ENCODE measurements at places on chromosomes 4 and X.

DNA sequence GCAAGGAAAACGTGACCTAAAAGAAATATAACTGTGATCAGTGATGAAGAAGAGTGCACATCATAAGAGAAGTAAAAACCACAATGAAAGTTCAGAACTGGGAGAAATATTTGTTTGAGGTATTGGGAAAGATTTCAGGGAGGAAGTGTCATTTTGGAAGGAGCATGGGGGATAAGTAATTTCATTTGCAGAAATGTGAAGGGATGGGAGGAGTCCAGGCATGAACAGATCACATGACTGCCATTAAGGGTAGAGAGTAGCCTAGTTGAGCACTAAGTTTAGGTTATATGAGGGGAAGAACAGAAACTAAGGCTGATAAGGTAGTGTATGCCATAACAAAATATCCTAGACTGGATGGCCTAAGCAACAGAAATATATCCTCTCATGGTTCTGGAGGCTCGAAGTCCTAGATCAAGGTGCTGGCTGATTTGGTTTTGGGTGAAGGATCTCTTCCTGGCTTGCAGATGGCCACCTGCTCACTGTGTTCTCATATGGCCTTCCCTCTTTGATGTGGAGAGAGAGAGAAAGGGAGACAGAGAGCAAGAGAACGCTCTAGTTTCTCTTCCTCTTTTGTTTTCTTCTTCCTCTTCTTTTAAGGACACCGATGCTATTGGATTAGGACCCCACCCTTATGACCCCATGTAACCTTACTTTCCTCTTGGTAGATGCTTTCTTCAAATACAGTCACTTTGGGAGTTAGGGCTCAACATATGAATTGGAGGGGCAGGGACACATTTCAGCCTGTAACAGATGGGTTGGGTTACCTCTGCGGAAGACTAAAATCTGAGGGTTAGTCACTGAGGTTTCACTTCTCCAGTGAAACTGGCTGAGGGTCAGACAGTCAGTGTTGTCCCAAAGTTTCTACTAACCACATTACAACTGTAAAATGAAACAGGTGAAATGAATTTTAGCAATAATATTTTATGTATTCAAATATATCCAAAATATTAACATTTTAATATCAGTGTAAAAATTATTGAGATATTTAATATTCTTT is 77.9 kb downstream of the EGF start:
- DNase-seq = no peak

DNA sequence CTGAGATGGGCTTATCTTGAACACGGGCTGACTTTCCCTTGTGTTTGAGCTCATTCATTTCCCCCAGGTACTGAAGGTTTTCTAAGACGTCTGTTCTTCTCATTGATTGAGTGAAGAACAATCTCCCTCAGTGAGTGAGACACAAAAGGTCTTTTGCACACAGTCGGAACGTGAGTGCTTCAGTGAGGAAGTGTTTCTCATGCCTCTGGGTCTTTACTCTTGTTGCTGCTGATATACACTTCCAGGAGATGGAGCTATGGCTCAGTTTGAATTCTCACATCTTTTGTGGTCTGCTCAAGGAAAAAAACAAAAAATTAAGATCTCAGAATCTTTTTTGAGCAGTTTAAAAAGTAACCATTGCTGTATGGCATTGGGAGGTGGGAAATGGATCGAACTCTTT is 981.9 kb upstream of the TENM3 start:
- no peak for DNase-seq

- no peak for DNase-seq
These were observed 102.2 kb upstream of the NKX1-1 start for GRCh38 chr4:1508161-1509160.

DNA sequence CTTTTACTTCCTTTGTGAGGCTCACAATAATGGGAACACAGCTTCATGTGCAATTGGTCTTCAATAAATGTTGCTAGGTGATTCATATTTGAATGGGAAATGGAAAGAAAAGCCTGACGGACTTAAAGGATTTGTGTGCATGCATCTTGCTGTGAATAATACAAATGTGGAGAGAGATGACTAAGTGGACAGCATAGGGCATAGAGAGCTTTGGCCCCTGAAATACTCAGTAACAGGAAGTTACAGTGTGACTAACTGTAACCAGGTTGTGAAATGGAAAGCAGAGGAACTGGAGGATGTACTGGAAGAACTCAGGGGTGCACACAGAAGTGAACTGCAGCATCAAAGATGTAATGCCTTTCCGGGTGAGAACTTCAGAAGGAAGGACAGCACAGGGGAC is 206.7 kb downstream of the MGST2 start:
- no peak for DNase-seq

- DNase-seq = no peak
These were observed 173.7 kb downstream of the PTTG2 start for GRCh38 chr4:38133711-38134480.

DNA sequence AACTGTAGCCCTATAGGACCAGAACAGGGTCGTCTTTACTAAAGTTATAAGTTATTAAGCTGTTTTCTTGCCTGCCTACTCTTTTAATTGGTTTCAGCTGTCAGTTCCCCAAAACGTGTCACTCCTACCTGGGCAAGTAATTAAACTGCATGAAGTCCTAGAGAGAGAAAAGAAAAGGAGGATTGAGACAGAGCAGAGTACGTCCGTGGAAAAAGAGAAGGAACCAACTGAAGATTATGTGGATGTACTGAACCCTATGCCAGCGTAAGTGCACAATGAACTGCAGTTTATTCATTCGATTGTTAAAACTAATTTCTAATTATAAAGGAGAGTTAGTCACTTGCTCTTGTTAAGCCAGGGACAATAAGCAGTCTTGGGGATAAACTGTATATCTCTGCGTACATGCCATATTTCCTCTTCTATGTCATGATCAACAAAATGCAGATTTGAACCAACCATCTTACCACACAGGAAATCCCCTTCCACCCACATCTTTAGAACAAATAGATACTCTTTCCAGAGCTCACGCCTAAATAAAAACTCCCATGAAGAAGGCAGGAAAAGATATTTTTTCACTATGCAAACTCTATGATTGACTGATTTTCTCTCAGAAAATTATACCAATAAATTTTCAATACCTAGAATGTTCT is 22.8 kb downstream of the STAP1 start:
- DNase-seq = peak; percentile 50

DNA sequence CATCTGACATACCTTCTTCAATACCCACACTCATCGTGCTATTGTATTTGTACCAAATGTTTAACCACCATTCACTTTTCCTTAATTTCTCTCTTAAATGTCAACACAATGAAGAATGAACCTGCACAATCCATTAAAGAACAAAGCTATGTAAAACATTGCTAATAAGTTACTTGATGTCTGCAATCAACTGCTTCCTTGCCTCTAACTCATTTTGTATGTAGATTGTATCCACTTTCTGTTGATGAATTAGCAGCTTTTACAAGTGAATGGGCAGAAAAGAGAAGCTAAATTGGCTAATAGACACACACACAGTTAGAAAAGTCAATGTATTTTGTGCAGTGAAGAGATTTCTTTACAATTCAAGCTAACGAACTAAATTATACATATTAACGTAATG is 212.5 kb upstream of the NDST3 start:
- no peak for DNase-seq

DNA sequence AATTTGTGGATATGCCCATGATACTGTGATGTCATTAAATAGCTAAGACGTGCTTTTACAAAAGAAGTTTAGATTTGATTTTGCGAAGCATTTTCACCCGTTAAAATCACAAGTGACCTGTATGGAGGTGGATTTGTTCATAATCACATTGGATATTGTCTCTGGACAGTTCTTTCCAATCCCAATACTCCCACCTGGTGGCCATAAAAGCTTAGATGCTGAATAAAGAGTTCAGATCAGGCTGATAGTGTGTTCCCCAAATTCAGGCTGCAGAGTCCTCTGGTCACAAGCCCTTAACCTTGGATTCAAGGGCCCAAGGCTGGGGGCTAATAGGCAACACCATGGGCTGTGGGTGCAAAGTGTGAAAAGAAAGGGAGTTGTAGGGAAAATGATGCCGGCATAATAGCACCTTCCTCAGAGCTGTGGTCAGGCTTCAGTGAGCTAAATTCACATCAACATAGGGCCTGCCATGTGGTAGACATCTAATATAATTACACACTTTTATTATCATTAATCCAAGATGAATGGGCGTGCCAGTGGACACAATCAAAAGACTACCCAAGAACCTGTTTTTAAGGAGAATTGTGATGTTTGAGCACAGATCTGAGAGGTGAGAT is 28.1 kb downstream of the SMIM43 start:
- DNase-seq = peak; percentile 36

- DNase-seq = no peak
These were observed 23.8 kb downstream of the TMEM131L start for GRCh38 chr4:153489856-153490558.

DNA sequence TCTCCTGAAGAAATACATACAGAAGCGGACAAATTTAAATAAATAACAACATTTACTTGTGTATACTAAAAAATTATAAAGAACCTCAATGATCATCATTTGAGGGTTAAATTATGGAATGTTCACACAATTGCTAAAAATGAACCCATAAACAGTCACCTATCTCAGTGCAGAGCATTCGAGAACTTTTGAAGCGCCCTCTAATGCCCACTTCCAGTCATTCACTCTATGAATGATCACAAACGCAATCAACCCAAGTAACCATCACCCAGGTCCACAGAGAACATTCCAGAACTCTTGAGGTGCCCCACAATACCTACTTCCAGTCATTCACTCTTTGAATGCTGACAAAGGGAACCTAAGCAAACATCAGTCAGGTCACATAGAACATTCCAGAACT is 103.5 kb upstream of the PLAC1 start:
- peak; percentile 34 for DNase-seq

DNA sequence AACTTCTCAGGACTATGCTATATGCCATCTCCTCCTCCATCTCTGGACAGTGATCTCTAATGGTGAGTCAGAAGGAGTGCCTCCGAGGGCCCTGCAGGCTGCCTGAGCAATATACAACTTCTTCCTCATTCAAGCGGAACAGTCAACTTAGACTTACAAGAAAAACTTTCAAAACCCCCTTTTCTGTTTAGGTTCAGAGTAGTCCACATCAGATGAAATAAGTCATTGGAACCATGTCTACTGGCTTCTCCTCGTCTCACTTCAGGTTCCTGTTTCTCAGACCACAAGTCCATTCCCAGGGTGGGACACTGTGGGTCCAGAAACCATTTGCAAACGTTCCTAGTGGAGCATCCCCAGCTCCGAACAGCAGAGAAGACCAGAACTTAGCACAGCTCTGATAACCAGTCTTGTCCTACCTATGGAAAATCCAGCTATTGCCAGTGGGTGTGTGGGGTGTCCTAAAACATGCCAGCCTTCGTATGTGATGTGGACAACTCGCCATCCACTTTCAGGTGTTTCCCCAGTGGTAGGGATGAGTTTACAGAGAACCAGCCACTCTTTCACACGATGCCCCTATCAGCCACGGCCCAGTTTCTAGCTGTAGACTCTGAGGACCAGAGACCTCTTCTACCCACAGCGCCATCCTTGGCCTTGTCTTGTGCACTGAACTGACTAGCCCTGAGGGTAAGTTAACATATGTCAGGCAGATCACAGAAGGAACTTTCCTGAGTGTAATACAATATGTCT is 32.7 kb upstream of the NKRF start:
- DNase-seq = no peak
